Naive thymus-derived CD4-positive, alpha-beta T cell (primary cell): ENCODE measurements at places on chromosomes 3 and 15. TPM values are rescaled to one million over a fixed set of nuclear protein-coding genes. Genes with fewer than 3 reads are reported as not detected.

The CHRD gene
- total RNA-seq = not detected

The ATP8B4 gene
- 18.5 TPM for total RNA-seq

The APOD gene
- not detected for total RNA-seq

The P3H2 gene
- not detected for total RNA-seq

The ETV5 gene
- 2.3 TPM for total RNA-seq

The EFCC1 gene
- 0.19 TPM for total RNA-seq

The SNTN gene
- not detected for total RNA-seq

The STRA6 gene
- total RNA-seq = not detected

The TNIK gene
- 61.6 TPM for total RNA-seq

The CHST2 gene
- 3.4 TPM for total RNA-seq

The IDH2 gene
- total RNA-seq = 228 and 230 TPM in 2 replicates

The GHSR gene
- not detected in 2 replicates for total RNA-seq

The LNP1 gene
- total RNA-seq = 1.6 TPM

The FOXL2NB gene
- total RNA-seq = not detected

The FBXW12 gene
- total RNA-seq = not detected

The TNFAIP8L3 gene
- total RNA-seq = not detected

The SLC51B gene
- total RNA-seq = not detected

The PSMD2 gene
- 150 TPM for total RNA-seq
